ENCODE measurements at places on chromosomes 7 and 10. TPM values are rescaled to one million over a fixed set of nuclear protein-coding genes. Genes with fewer than 3 reads are reported as not detected.
A peak's percentile ranks its signal among the peaks of the same experiment; 100 is the strongest.

- DNase-seq: peak; percentile 62
Observed at GRCh38 chr7:122316467-122317388, 12.2 kb upstream of the FEZF1 start.

BAMBI gene
- 50.4 TPM for polyA plus RNA-seq

DNA sequence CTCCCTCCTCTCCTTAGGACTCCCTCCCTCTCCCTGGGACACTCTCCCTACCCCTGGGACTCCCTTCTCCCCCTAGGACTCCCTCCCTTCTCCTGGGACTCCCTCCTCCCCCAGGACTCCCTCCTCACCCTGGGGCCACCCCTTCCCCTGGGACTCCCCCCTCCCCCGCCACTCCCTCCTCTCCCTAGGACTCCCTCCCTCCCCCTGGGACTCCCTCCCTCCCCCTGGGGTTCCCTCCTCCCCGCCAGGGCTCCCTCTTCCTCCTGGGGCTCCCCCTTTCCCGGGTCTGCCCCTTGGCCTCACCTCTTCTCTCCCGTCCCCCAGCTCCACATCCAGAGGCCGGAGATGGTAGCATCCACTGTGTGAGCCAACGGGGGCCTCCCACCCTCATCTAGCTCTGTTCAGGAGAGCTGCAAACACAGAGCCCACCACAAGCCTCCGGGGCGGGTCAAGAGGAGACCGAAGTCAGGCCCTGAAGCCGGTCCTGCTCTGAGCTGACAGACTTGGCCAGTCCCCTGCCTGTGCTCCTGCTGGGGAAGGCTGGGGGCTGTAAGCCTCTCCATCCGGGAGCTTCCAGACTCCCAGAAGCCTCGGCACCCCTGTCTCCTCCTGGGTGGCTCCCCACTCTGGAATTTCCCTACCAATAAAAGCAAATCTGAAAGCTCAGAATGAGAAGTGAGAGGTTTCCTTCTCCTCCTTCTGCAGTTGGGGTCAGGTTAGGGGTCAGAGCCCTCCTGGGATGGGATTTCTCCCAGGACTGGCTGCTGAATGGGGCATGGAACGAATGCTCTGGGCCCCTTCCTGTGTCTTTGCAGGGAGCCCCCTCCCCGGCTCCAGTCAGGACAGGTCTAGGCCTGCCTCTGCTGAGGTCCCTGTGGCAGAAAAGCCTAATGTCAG is 1.4 kb upstream of the MUC17 start:
- DNase-seq: peak; percentile 51

GRCh38 chr7:1669064-1669951 is 769 bp upstream of the ELFN1 start:
- DNase-seq: no peak

DNA sequence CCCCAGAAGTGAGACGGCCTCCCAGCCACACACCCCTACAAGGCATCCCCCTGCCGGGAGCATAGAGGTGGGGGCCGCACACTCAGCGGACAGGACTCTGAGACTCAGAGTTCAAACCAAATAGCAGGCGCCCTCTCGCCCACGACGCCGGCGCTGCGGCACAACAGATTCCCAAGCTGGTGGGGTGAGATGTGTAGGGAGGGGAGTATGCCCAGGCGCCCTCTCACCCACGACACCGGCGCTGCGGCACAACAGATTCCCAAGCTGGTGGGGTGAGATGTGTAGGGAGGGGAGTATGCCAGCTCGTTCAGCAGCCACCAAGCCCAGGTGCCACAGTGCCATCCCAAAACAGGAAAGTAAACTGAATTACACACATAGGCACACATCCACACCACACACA is 64.7 kb downstream of the TCERG1L start:
- no peak for DNase-seq

DNA sequence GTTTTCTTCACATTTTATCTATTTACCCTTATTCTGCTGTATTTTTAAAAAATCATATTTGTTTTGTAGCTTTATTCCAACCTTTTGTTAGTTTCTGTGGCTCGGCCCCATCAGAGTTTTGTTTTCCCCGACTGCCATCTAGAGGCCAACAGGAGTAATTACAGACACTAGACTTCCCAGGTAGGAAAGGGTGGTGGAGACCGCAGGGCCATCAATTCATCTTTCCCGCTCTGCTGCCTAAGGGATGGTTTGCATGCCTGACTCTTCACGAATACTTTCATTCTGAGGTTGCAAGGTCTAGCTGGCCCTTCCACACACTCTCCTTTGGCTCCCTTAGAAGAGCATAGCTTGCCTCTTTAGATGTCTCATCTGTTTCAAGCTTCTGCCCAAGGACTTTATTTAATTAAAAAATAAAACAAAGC is 38.3 kb downstream of the LYZL2 start:
- peak; percentile 37 for DNase-seq

EMX2 gene
- polyA plus RNA-seq: not detected

DNA sequence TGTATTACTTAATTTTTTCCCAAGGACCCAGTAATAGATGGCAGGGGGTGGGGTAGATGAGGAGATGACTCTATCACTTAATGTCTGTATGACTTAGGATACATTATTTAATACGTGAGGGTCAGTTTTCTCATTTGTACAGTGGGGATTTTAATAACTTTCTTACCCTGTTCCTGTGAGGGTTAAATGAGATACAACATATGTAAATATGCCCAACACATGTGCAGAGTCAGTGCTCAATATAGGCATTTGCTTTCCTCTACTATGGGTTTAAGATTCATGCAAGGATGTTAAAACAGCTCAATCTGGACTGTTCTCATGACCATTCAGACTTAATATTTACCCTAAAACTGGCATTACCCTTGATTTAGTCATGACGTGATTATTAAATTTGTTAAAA is 31.2 kb downstream of the ST7 start:
- no peak for DNase-seq

VKORC1L1 gene
- 29.3 TPM for polyA plus RNA-seq

DNA sequence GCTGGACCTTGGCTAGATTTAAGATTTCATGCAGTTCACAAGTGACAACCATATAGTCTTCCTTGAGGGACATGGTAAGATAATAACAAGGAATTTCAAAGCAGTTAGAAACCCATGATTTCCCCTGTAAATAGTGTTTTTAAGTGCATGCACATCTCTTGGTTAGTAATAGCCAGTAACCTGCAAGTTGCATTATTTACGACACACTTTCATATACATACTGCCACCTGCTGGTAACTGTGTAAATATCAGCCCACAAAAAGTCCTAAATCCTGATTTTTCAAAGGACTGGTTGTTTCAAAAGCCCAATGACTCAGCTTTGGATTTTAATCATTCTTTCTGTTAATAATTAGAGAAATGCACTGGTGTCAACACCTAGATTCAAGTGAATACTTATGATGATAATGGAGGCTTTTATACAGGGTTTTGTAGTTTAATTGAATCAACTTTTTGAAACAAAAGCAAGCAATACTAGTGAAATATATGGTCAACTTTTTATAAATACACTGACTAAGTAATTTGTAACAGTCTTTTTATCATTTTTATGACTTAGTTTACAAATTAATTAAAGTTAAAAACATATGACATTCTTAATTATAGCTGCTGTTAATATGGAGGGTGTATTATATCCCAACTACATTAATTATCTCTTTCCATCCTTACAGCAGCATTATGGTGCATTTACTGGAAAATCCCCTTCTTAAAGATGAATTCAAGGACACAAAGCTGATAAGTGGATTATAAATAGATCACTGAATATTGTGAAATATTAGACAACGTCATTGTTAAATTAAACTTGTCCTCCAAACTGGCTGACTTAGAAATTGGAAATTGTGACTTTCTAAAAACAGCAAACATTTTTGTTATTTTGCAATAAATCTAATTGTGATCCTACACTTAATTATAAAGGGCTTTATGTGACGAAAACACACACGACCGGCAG is 367.7 kb upstream of the SEMA3D start:
- DNase-seq: peak; percentile 26

DNA sequence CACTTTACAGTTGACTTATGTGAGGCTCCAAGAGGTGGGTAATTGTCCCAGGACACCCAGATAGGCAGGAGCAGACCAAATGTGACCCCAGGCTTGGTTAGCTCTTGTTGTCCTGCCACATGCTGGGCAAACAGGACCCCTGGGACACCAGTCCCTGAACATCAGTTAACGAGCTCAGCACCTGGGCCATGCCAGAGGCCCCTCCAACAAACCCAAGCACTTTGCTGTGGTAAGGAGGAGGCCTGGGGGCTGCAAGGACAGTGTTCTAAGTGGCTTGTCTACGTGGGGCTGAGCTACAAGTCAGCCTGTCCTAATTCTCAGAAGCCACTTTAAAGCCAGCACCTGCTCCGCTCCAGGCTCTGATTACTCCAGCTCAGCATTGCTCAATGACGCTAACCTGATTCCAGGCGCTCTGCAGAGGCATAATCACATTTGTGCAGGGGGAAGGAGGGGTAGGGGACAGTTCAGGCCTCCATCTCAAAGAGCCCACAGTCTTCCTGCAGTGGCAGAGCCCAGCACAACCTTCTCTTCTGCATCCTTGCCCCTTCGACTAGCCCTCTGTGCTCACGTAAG is 57.2 kb downstream of the DDC start:
- DNase-seq: no peak

DNA sequence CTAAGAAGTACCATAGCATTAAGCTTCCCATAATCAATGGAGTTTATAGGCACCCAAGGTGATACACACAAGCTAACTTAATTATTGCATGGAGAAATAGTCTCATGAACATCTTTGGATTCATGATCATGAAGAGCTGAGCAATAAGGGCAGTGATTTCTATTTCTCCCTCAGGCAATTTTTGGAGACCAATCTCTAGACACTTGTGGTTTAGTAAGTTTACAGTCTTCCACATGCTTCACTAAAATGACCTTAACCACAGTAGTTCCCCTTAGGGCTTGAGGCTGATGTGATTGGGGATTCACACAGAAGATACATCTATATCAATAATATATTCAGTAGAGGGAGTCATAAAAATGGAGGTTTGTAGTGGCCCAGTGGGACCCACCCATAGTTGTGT is 241.2 kb downstream of the CCDC7 start:
- DNase-seq: no peak

DNA sequence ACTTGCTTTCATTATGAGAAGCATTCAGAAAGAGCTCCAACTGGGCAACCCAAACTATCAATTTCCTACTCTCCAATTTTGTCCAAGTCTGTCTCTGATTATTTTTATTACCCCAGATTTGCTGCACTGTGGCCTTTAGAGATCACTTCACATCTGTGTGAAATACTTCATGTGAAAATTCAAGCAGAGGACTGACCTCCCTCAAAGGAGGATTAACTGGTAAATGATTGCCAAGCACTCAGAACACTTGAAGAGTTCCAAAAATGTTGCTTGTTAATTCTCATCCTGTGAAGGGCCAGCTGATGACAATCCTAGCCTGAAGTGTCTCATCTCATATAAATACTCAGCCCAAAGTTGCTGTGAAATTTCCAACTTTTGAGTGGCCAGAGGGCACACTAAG is 182.8 kb upstream of the DGKB start:
- no peak for DNase-seq

DNA sequence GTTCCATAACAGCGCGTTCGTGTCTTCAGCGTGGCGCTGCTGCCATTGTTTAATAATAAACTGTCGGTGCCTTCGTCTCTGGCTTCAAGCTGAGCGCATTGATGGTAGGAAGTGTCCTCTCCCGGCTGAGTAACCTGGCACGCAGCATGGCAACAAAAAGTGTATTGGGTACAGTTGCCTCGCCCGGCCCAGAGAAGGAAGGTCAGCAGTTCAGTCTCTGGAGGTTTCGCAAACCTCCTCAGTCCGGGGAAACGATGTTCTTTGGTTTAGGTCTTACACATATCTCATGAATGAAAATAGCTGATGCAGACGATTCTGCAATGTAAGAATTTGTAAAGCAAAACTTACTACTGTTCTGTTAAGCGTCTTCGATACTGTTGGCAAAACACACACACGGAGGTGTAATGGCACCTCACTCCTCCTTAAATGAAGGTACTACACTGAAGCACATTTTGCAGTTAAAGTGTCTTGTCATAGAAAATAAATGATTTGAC is 739 bp upstream of the CCDC186 start:
- peak; percentile 84 for DNase-seq

- DNase-seq: no peak
Observed at GRCh38 chr7:31007634-31008033, 43.9 kb downstream of the GHRHR start.

- DNase-seq: peak; percentile 50
Observed at GRCh38 chr10:125157505-125157904, 2.9 kb downstream of the CTBP2 start.

DNA sequence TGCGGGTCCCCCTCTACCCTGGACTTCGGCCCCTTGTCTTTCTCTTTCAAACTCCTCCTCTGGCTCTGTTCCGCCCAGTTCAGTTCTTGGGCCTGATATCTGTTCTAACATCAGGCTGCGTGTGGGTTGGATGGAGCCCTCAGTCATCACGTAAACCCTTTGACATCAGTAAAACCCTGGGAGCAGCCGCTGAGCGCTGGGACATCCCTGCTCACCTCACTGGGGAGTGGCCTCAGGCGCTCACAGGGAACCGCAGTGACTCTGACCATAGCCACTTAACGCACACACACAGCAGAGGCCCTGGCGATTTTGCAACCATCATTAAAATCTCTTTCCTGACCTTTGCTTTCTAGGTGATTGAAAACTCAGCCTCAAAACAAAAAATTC is 113.3 kb downstream of the CYTH3 start:
- no peak for DNase-seq
